ENCODE measurements at places on chromosomes 2 and 18. TPM values are rescaled to one million over a fixed set of nuclear protein-coding genes. Genes with fewer than 3 reads are reported as not detected.

The SF3B6 gene
- 126 TPM for total RNA-seq

- no peaks in the 10 kb centered on the region for H3K4me1 ChIP-seq
- H3K27me3 ChIP-seq, result no peaks in the 10 kb centered on the region
- no peak for DNase-seq
- no peaks in the 10 kb centered on the region for H3K36me3 ChIP-seq
- no peak overlapping the region for H3K4me3 ChIP-seq
- no peak overlapping the region for H3K27ac ChIP-seq
Measured at GRCh38 chr18:30684825-30685481, 357.6 kb downstream of the DSC3 start.

The PAX3 gene
- total RNA-seq, result not detected

The RNU2-63P gene
- total RNA-seq, result 6.6 TPM

- no peaks in the 10 kb centered on the region for H3K36me3 ChIP-seq
- no peaks in the 10 kb centered on the region for H3K27me3 ChIP-seq
Measured at GRCh38 chr2:236993286-236993685, 92.4 kb upstream of the COPS8 start.
